T47D (cell line): ENCODE measurements at places on chromosomes 4 and X.

DNA sequence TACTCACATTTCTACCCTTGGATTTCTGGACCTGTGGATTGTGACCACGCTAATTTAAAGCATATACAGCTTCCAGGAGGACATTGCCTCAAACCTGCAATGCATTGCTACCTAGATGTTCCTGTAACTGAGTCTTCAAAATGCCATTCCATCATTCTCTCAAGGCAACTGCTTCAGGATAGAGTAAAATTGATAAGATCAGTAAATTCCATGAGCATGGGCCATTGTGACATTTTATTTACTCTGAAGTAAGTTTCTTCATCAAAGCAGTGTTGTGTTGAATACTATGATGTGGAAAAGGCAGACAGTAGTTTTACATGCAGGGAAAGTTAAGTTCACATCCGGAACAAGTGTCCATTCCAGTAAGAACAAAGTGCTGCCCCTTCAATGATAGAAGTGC is 991.0 kb downstream of the ARAP2 start:
- no peak for DNase-seq

DNA sequence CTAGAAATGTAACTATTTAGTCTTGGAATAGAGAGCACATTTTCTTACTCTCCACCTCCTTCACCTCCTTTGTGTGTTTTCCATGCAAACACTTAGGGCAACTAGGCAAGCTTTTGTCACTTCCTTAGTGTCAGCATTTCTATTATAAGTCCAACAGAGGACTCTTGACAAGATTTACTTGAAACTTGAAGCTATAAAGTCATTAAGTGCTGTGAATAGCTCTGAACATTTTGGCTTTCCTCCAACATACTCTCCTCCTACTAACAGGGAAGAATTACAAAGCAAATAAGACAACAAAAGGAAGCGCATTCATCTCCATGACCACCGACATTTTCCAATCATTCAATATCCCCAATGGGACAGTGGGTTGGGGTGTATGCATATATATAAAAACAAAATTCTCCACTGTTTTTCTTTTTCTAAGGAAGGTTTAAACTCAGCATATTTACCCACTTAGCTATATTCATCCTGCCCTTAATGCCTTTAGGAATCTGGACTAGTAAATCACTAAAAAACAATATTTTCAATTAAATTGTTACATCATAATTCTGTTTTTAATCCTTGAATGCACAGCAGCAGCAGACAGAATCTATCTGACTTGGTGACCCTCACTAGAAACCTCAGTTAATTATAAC is 264.6 kb downstream of the SNCA start:
- DNase-seq: peak; percentile 12

DNA sequence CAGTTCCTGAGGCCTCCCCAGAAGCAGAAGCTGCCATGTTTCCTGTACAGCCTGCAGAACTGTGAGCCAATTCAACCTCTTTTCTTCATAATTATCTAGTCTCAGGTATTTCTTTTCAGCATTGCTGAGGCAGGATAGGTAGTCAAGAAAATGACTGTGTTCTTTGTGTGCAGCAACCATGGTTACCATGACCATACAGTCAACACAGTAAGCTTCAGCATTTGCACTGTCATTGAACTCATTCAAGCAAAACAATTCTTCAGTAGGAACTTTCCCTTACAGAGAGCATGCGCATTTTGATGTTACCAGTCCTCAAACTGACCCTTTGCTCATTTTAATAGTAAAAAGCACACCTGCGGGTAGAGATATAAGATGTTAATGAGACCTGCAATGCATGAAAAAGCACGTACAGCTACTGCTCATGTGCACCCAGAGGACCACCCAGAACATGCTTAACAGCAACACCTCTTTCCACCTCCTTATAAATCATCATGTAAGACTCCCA is 180.8 kb downstream of the PRKX start:
- DNase-seq: no peak

- DNase-seq: no peak
These were observed 31.5 kb downstream of the WWC2 start for GRCh38 chr4:183130328-183131155.
